Epithelial cell of proximal tubule (primary cell): ENCODE measurements at places on chromosomes 2 and 18. TPM values are rescaled to one million over a fixed set of nuclear protein-coding genes. Genes with fewer than 3 reads are reported as not detected.

DNA sequence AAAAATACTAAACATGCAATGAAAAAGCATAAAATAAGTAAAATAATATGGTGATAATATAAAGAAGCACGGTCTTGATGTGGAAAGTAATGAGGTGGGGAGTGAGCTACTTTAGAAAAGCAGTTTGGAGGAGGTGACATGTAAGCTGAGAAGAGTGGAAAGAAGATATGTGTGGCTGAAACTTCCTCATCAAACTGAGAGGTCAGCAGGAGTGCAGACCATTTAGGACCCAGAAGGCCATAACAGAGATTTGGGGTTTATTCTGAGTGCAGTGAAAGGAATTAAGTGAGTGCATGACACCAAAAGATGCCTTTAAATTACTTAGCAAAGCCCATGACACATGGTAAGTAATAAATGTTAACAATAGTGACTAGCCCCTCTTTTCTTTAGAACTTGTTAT is 24.4 kb upstream of the TMEM182 start:
- DNase-seq, result no peak

DNA sequence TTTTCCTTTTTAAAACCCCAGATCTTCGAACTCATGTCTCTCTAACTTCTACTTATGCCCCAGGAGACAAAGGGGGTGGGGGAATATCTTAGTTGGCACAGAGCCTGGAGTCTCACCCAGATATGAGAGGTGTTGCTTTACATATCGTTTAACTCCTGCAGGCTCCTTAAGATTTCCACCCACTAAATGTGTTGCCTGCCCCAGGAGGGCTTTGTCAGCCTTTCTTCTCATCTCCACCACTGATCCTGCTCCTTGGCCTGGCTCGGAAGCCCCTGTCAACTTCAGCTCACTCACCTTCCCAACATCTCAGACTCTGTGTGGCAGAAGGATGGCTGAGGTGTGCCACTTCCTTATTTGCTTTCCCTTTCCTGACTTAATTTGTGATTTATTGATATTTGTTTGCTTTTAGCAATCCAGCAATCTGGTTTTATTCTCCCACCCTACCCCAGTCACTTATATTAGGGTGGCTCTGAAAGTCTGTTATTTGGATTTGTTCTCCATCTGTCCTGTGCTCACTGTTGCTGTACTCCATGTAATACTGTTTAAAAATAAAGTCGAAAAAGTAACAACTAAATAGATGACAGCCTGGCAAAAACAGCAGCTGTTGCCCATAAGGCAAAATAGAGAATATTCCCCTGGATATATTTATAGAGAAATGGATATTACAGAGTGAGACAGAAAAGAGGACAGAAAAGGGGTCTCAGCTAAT is 200.6 kb downstream of the ZBTB7C start:
- DNase-seq, result no peak

- DNase-seq, result no peak
These were observed 91.6 kb downstream of the PTPRM start for GRCh38 chr18:7658701-7659100.

GRCh38 chr2:20231159-20231558 is 6.2 kb upstream of the SDC1 start:
- DNase-seq, result no peak

DPP10 gene
- 0.06 and 0.14 TPM in 2 replicates for total RNA-seq

- DNase-seq, result no peak
These were observed 128.9 kb upstream of the OTOS start for GRCh38 chr2:240269380-240269779.

CTAGE1 gene
- total RNA-seq, result not detected in 2 replicates

ERBB4 gene
- total RNA-seq, result 1.4 and 2.2 TPM in 2 replicates

GRCh38 chr2:8525582-8526402 is 156.1 kb upstream of the ID2 start:
- DNase-seq, result no peak

DSG2 gene
- total RNA-seq, result 58.8 and 62.1 TPM in 2 replicates

- no peak for DNase-seq
These were observed 12.0 kb downstream of the UGP2 start for GRCh38 chr2:63853527-63854310.

DNA sequence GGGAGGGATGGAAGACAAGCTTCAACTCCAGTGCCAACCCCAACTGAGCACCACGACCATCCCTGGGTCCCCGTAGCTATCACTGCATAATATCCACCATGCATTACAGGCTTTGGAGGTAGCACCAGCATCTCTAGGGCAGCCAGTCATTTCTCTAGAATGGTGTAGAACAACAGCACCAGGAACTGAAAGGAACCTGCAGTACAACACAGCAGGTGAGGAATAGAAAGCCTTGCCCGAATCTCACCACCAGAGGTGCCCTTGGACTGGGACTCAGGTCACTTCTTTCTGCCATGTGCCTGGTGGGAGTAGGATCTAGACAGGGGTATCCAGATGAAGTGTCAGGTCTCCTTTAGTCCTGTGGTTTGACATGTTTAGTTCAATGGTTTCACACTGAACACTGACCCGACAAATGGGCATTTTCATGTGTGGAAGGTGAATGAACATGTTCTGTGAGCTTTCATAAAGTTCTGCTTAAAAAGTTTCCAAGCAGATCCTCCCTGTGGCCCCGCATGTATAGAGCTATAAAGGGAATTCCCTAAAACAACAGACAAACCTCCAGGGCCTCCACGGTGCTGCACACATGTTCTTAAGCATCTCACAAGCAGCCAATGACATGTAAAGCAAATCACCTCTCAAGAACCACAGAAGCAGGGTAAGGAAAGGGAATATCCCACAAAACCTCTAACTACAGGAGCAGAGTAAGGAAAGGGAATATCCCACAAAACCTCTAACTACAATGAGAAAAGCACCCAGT is 208.3 kb downstream of the AFF3 start:
- DNase-seq, result no peak

GRCh38 chr2:112870841-112871835 is 34.6 kb upstream of the IL1B start:
- DNase-seq, result no peak

DNMT3A gene
- total RNA-seq, result 15.4 and 20.5 TPM in 2 replicates

DNA sequence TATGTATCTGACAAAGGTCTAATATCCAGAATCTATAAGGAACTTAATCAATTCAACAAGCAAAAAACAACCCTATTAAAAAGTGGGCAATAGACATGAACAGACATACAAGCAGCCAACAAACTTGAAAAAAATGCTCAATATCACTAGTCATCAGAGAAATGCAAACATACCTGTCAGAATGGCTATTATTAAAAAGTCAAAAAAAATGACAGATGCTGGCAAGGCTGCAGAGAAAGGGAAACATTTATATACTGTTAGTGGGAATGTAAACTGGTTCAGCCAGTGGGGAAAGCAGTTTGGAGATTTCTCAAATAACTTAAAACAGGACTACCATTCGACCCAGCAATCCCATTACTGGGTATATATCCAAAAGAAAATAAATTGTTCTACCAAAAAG is 21.6 kb downstream of the SESTD1 start:
- DNase-seq, result no peak
